ENCODE measurements at places on chromosomes 7 and 10.
A peak's percentile ranks its signal among the peaks of the same experiment; 100 is the strongest.

DNA sequence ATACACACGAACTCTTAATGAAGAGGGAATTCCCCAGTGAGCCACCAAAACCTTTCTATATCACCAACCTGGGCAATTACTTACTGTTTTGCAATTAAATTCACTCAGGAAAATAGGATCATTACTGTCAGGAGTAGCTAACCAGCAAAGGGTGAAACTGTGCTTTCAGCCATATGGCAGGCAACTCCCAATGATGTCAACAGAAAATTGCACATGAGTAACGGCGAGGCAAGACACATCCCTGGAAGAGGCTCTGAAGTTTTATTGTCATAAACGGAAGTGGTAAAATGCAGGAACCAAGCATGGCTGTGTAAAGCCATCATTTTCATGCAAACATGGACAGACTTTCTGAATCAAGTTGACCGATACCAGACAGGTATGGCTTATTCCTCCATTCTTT is 548.9 kb upstream of the AUTS2 start:
- no peak for DNase-seq

- DNase-seq: no peak
Observed at GRCh38 chr10:86481761-86482160, 39.8 kb downstream of the WAPL start.

DNA sequence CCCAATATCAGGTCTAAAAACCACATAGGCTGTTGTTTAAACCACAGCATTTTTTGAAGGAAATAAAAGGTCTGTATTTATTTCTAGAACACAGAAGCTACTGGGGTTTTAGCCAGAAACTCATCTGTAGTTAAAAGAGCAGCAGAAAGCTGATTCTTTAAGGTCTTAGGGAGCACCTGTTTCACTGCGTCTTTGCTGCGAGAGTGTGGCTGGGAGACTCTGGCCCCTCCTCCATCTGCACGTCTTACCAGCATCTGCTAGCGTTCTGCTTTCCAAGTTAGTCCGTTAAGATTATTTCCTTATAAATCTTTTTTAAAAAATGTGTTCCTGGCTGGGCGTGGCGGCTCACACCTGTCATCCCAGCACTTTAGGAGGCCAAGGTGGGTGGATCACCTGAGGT is 95.9 kb downstream of the ADARB2 start:
- DNase-seq: no peak

DNA sequence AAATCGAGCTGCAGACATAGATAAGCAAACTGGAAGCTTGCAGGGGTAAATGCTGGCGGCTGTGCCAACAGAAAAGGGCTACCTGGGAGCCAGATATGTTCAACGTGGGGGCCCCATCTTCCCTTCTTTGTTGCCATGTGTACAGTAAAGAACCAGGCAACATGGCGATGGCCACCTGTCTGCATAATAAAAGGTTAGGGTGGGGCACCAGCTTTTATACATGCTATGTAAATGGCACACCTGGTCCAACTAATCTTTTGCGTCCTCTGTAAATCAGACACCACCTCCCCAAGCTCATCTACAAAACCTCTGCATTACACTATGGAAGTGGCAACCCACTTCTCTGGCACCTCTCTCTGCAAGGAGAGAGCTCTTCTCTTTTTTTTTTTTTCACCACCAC is 13.9 kb downstream of the BUD31 start:
- no peak for DNase-seq

GRCh38 chr7:92674379-92674778 is 84.2 kb upstream of the FAM133B start:
- DNase-seq: no peak

- no peak for DNase-seq
Observed at GRCh38 chr7:100824499-100825214, 2.7 kb downstream of the EPHB4 start.

DNA sequence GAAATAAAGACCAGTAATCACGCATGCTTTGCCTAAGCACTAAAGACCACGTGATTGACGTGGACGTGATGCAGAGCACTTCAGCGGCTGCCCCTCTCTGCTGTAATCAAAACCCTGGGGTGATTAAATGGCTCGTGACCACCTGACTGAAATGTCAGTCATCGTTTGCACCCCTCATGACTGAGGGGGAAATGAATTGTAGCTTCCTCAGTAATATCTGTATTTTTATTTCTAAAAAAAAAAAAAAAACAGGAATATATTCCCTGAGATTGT is 148.1 kb upstream of the RSU1 start:
- no peak for DNase-seq

GRCh38 chr10:124942317-124943169 is 620 bp downstream of the ZRANB1 start:
- DNase-seq: no peak

DNA sequence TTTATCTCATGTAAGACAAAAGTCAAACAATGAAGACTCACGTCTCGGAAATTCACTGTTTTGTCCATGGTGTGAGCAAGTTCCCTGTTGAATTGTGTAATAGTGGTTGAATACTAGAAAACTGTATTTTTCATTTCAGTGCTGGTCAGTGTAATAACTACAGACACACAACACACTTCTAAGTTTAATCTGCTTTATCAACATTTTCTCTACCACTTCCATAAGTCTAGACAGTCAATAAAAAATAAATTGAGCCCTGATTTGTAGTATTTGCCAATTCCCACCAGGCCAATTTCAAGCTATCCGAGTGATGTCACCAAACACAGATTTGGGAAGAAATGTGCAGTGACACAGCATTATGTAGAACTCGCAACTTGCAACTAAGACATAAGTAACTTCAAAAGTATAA is 81.9 kb downstream of the GPR141 start:
- no peak for DNase-seq

- DNase-seq: peak; percentile 47
Observed at GRCh38 chr10:103983367-103983911, 16.5 kb downstream of the SLK start.

DNA sequence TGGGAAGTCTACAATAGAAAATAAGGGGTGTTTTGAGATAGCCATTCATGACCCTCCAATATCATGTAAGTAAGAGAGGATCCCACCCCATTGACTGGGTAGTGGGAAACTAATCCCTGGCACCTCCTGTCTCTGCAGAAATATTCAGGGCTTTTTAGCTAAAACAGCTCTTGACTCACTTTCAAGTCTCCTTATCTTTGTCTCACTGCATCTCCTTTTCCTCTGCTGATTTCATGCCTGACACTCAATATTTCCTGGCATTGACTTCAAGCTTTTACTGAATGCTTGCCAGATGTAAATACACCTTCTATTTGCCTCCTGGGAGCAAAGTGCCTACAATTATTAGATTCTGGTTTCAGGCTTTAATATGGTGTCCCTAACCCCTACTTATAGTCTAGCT is 57.1 kb downstream of the CHRM2 start:
- no peak for DNase-seq

- DNase-seq: no peak
Observed at GRCh38 chr10:82256275-82256674, 381.3 kb downstream of the NRG3 start.

GRCh38 chr10:103451831-103452505 is at the start of gene CALHM2:
Gene CALHM2 (minus strand): TSS chr10:103452370. CDS start chr10:103449941, 2,429 bp downstream.
- peak; percentile 43 for DNase-seq

GRCh38 chr7:37245590-37245989 is 203.1 kb downstream of the ELMO1 start:
- no peak for DNase-seq

GRCh38 chr7:133789974-133790373 is 337.2 kb upstream of the LRGUK start:
- DNase-seq: no peak

DNA sequence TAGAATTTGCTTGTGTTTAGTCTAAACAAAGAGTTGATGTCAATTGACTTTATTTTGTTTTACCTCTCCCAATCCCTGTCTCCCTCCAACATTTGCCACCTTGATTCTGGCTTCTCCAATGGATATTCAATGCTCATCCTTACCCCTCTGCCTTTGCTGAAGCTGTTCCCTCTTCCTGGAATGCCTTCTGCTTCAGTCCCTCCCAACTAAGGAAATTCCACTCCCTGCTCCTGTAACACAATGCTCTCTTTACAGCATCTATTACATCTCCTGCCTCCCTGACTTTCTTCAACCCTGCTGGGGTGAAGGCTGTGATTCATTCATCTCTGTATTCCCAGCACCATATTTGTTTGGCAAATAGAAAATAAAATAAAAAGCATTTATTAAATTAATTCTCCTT is 34.5 kb upstream of the TAC1 start:
- no peak for DNase-seq

- DNase-seq: no peak
Observed at GRCh38 chr7:87506246-87507180, 31.0 kb upstream of the ABCB4 start.

GRCh38 chr7:2280424-2280823 is 33.8 kb downstream of the SNX8 start:
- DNase-seq: no peak

DNA sequence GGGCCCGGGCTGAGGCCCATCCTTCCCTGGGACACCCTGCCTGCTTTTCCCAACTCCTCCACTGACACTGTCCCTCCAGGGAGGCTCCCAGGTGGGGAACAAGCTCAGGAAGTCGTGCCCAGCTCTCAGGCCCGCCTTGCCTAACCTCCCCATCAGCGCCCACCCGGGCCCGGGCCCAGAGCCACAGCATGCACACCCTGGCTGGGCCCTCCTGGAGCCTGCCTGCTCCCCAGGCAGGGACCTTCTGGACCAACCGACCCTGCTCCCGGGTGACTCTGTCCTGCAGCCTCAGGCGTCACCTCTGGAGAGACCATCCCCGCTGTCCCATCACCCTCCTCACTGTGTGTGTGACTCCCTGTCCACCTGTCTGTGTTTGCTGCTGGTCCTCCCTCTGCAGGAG is 1.8 kb upstream of the TMEM184A start:
- DNase-seq: no peak

All from CD8-positive, alpha-beta memory T cell (primary cell).